Effector memory CD4-positive, alpha-beta T cell (primary cell): ENCODE measurements at places on chromosomes 16 and 17.

GRCh38 chr17:15261802-15262290 is 3.3 kb downstream of the PMP22 start:
- peaks cover 20% of the 10 kb centered on the region for H3K27me3 ChIP-seq
- no peaks in the 10 kb centered on the region for H3K4me1 ChIP-seq
- no peak overlapping the region for H3K4me3 ChIP-seq
- no peak overlapping the region for H3K27ac ChIP-seq

DNA sequence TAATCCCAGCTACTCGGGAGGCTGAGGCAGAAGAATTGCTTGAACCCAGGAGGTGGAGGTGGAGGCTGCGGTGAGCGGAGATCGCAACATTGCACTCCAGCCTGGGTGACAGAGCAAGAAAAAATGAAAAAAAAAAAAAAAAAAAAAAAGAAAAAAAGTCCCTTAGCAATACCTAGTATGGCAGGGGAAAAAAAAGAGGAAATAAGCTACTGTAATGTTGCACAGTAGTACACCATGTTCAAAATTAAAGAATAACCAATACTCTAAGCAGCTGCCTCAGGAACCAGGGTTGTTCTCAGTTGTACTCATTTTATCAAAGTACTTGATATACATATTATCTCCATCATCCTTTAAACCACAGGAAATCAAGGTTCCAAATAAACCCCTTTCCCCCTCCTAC is 17.3 kb upstream of the TXNDC11 start:
- no peaks in the 10 kb centered on the region for H3K27me3 ChIP-seq
- no peak overlapping the region for H3K4me3 ChIP-seq
- peaks cover 59% of the 10 kb centered on the region for H3K36me3 ChIP-seq
- no peak overlapping the region for H3K27ac ChIP-seq

- no peaks in the 10 kb centered on the region for H3K27me3 ChIP-seq
- no peak overlapping the region for H3K4me3 ChIP-seq
- DNase-seq: no peak
- no peak overlapping the region for H3K27ac ChIP-seq
These were observed 80.5 kb downstream of the MYH13 start for GRCh38 chr17:10292057-10292937.

DNA sequence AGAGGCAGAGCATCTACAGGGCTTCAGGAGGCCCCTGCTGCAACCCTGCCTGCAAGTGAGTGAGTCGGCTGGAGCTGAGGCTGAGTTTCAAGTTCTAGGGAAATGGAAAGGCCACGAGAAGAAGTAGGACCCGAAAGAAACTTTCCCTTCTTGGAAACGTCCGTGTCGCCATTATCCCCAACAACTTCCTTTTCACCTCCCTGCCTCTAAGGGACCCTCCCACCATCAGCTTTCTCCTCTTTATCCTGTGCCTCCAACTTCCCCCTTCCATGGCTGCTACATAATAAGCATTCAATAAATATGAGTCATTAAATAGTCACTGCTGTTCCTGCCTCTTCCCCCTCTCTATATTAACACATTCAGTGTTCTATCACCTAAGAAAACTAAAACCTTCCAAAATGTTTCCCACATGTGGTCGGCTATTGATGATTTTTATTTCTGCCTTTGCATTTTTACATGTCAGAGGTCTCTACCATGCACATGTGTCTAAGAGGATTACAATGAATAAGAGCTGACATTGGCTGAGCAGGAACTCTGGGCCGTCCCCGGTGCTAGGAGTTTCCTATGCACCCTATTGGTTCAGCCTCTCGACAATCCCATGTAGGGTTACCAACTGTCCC is 115.9 kb upstream of the TNRC6C start:
- H3K4me3 ChIP-seq: no peak overlapping the region
- DNase-seq: no peak
- peak overlapping the region; percentile 59 for H3K27ac ChIP-seq
- H3K36me3 ChIP-seq: no peaks in the 10 kb centered on the region
- peaks cover 49% of the 10 kb centered on the region for H3K4me1 ChIP-seq

DNA sequence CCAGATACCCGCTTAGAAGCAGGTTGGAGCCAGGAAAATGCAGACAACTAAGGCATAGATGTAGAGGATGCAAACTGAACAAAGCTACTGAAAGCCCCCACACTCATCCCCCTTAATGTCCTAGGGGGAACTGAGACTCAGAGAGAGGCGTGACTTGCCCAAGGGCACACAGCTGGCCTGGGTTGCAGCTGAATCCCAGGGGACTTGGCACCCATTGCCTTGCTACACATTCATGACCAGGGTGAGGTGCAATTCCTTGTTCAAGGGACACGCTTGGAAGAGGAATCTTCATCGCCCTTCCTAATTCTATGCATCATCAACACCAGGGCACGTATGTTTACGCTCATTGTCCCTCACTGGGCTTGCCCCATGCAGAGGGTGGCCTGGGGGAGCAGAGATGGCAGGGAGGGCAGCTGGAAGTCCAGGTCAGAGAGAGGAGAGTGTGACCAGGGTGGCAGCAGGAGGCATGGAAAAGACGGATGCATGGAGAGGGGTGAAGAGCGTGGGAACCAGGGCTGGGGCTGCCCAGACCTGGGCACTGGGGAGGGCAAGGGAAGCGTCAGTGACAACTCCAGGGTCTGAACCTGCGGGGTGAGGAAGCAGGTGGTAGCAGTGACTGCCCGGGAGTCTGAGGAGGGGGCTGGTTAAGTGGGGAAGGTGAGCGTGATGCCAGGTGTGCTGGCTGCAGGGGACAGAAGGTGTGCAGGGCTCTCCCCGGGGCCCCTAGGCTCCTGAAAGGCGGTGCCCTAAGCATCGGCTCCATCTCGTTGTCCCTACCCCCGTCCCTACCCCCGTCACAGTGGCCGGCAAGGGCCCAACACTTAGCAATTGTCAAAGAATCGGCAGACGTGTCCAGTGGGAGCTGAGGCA is 267.1 kb upstream of the TNRC6C start:
- H3K4me3 ChIP-seq: no peak overlapping the region
- no peaks in the 10 kb centered on the region for H3K27me3 ChIP-seq
- peaks cover 27% of the 10 kb centered on the region for H3K4me1 ChIP-seq
- no peaks in the 10 kb centered on the region for H3K36me3 ChIP-seq
- no peak for DNase-seq

GRCh38 chr16:1991588-1991947 is 1.8 kb downstream of the SYNGR3 start:
- H3K36me3 ChIP-seq: peaks cover 4% of the 10 kb centered on the region
- DNase-seq: no peak
- H3K4me3 ChIP-seq: peak overlapping the region; percentile 2
- peaks cover 21% of the 10 kb centered on the region for H3K4me1 ChIP-seq
- peaks cover 16% of the 10 kb centered on the region for H3K27me3 ChIP-seq

DNA sequence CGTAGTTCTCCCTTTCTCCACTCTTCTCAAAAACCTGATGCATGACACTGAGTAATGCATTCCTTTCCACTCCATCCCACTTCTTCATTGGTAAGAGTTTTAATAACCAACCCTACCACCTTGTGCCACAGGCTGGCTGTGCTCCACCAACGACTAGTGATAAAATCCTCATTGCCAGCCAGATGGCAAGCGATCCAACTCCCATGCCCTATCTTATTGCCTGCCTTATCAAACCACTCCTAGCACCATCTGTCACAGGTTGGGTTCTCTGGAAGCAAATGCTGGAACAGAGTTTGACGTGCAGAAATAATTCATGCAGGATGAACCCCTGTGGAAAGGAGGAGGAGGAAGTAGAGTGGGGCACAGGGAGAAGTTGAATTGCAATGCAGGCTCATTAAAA is 99.5 kb downstream of the CHD9NB start:
- H3K27ac ChIP-seq: no peak overlapping the region
- H3K4me3 ChIP-seq: no peak overlapping the region
- H3K27me3 ChIP-seq: no peaks in the 10 kb centered on the region
- H3K36me3 ChIP-seq: no peaks in the 10 kb centered on the region

DNA sequence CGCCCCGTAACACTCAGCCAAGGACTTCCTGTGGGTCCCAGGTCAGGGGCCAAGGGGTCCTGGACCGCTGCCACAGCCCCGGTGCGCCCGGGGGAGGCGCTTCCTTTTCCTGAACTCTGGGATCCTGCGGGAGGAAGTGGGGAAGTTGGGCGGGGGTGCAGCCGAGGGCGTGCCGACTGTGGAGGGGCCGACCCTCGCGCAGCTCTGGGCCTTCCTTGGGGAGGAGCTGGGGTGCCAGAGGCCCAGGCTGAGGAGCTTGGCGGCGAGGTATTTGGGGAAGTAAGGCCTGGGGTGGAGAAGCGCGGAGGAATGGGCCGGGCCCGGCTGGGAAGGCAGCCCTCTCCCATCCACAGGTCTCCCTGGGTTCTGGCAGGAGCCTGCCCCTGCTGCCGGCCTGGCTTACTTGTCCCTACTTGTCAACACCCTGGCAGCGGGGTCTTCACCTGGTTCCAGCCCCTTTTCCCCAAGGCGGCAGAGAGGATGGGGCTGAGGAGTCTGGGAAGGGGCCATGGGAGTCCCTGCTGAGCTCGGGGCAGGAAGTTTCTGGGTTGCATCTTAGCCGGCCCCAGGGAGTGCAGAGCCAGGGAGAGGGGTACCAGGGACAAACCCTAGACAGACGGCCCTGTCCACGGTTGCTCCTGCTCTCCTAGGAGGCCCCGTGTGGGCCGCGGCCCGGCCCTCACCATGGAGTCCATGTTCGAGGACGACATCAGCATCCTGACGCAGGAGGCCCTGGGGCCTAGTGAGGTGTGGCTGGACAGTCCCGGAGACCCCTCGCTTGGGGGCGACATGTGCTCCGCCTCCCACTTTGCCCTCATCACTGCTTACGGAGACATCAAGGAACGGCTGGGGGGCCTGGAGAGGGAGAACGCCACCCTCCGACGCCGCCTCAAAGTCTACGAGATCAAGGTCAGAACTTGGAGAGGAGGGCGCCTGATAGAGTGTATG is 1.7 kb downstream of the TBKBP1 start:
- H3K4me1 ChIP-seq: peaks cover 23% of the 10 kb centered on the region
- no peaks in the 10 kb centered on the region for H3K27me3 ChIP-seq
- DNase-seq: no peak
- peak overlapping the region; percentile 89 for H3K4me3 ChIP-seq

GRCh38 chr16:1902547-1903219 is 15.5 kb downstream of the HS3ST6 start:
- no peak overlapping the region for H3K27ac ChIP-seq
- no peak for DNase-seq
- H3K27me3 ChIP-seq: peaks cover 2% of the 10 kb centered on the region

DNA sequence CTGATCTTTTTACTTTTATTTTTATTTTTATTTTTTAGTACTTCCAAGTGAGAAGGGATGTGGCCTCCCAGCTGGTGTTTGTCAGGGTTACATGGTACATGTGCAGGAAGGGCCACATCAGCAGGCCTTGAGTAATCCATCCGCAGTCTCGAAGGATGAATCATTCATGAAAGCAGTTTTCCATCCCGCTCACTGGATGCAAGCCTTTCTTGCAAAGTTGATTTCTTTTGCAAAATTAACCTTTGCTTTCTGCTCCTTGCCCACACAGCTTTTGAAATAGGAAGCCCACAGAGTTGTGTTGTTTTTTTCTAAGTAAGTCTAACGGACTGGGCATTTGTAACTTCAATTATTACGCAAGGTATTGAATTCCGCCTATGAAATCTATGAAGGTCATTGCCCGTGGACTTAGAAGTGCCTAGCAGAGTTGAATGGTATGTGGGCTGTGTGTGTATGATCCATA is 157.4 kb downstream of the PRKCA start:
- H3K4me3 ChIP-seq: no peak overlapping the region
- no peak overlapping the region for H3K27ac ChIP-seq
- DNase-seq: no peak
- no peaks in the 10 kb centered on the region for H3K4me1 ChIP-seq

- no peaks in the 10 kb centered on the region for H3K27me3 ChIP-seq
- peaks cover 24% of the 10 kb centered on the region for H3K4me1 ChIP-seq
- H3K27ac ChIP-seq: no peak overlapping the region
- peaks cover 12% of the 10 kb centered on the region for H3K36me3 ChIP-seq
These were observed 32.2 kb downstream of the RNF157 start for GRCh38 chr17:76208120-76208519.

GRCh38 chr16:10865991-10866966 is 10.7 kb upstream of the CIITA start:
- peaks cover 5% of the 10 kb centered on the region for H3K4me1 ChIP-seq
- H3K27me3 ChIP-seq: no peaks in the 10 kb centered on the region
- H3K27ac ChIP-seq: no peak overlapping the region
- no peak for DNase-seq

DNA sequence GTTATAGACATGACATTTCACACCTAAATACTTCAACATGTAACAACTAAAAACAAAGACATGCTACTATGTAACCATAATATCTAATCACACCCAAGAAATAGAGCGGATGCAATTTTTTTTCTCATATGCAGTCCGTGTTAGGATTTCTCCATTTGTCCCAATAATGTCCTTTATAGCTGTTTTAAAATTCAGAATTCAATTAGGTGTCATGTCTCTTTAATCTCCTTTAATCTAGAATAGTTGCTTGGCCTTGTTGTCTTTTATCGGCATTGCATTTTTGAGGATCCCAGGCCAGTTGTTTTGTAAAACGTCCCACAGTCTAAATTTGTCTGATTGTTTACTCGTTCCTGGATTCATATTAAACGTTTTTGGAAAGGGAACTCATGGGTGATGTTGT is 14.5 kb downstream of the MRC2 start:
- H3K36me3 ChIP-seq: no peaks in the 10 kb centered on the region
- H3K27me3 ChIP-seq: no peaks in the 10 kb centered on the region
- no peak overlapping the region for H3K4me3 ChIP-seq
- no peak for DNase-seq
- no peaks in the 10 kb centered on the region for H3K4me1 ChIP-seq

DNA sequence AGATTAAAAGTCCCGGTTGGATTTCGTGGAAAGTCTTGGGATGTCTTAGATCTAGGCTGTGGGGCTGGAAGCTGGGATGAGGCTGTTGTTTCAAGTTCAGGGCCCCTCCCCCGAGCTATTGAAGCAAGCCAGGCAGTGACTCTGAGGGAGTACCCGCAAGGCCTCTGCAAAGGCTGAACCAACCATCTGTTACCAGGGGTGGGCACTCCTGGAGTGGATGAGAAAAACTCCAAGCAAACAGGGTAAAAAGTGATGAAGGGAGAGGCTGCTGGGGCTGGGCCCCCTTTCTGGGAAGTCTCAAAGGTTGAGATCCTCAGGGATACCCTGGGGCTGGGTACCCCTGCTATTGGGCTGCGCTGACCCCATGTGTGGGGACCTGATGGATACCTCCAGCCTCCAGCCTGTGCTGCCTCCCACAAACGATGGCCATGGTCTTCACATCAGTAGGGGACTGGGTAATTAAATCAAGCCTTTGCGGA is 82.4 kb upstream of the KIFC3 start:
- no peaks in the 10 kb centered on the region for H3K4me1 ChIP-seq
- DNase-seq: no peak
- no peaks in the 10 kb centered on the region for H3K36me3 ChIP-seq
- H3K4me3 ChIP-seq: no peak overlapping the region

GRCh38 chr17:56359518-56359917 is 206.2 kb downstream of the ANKFN1 start:
- H3K27ac ChIP-seq: no peak overlapping the region
- DNase-seq: no peak
- no peak overlapping the region for H3K4me3 ChIP-seq
- no peaks in the 10 kb centered on the region for H3K36me3 ChIP-seq
- H3K27me3 ChIP-seq: no peaks in the 10 kb centered on the region

- H3K4me1 ChIP-seq: peaks cover 4% of the 10 kb centered on the region
- H3K27me3 ChIP-seq: no peaks in the 10 kb centered on the region
- H3K27ac ChIP-seq: peak overlapping the region; percentile 77
- H3K36me3 ChIP-seq: no peaks in the 10 kb centered on the region
- H3K4me3 ChIP-seq: peak overlapping the region; percentile 86
These were observed 22.6 kb downstream of the ZNF213 start for GRCh38 chr16:3157229-3158025.

GRCh38 chr16:25109643-25110042 is 1.9 kb upstream of the LCMT1 start:
- no peak overlapping the region for H3K27ac ChIP-seq
- H3K4me3 ChIP-seq: no peak overlapping the region
- H3K27me3 ChIP-seq: no peaks in the 10 kb centered on the region
- peaks cover 17% of the 10 kb centered on the region for H3K4me1 ChIP-seq
- no peak for DNase-seq
